ENCODE measurements at places on chromosomes 4 and X.

GRCh38 chrX:39492497-39493162 lies 605.1 kb downstream of the BCOR start:
- no peak for DNase-seq

DNA sequence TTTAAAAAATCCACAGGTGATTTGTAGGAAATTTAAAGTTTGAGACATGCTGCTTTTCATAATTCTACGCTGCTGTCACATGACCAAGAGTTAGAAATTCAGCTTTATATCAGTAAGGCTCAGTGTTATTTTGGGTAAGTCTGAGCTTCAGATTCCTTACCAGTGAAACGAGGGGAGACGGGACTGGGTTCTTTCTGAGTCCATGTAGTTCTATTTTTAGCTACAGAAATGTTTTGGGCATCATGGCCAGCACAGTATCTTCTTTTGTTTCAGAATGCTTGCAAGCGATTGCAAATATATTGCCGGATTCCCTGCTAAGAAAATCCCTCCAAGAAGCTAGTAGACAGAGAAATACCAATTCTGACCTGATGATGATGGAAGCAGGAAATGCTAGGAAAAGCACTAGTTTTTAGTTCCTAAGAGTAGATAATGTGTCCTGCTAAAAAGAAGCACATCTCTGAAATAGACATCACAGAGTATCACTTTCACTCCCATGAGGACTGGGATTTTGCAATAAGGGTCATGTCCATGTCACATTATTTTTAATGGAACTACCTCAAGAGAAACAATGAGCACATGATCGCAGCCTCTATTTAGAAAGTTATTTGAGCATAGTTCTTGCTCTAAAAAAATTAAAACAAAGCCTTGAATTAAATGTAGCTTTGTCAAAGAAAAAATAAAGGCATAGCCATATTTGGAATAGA lies 10.9 kb downstream of the ATP1B4 start:
- no peak for DNase-seq

- DNase-seq, result no peak
Observed at GRCh38 chrX:8005678-8006347, 78.6 kb upstream of the PNPLA4 start.

DNA sequence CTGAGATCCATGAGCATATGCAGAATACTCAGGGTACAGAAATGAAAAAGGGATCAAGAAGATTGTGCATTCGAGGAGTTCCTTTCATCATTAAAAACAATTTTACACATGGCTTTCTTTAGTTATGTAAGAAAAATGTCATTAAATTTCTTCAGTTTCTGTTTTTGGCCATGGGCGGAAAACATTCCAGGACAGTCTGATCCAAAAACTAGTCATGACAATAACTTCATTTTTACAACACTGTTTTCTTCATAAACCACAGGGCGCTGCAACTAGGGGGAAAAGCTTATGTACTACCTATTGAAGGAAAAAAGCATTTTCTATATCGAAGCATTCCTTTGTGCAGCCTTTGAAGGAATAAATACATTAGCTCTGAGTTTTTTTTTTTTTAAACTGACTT lies 28.2 kb downstream of the IL13RA1 start:
- DNase-seq, result no peak

- DNase-seq, result no peak
Observed at GRCh38 chrX:86241547-86241946, 93.3 kb downstream of the DACH2 start.

DNA sequence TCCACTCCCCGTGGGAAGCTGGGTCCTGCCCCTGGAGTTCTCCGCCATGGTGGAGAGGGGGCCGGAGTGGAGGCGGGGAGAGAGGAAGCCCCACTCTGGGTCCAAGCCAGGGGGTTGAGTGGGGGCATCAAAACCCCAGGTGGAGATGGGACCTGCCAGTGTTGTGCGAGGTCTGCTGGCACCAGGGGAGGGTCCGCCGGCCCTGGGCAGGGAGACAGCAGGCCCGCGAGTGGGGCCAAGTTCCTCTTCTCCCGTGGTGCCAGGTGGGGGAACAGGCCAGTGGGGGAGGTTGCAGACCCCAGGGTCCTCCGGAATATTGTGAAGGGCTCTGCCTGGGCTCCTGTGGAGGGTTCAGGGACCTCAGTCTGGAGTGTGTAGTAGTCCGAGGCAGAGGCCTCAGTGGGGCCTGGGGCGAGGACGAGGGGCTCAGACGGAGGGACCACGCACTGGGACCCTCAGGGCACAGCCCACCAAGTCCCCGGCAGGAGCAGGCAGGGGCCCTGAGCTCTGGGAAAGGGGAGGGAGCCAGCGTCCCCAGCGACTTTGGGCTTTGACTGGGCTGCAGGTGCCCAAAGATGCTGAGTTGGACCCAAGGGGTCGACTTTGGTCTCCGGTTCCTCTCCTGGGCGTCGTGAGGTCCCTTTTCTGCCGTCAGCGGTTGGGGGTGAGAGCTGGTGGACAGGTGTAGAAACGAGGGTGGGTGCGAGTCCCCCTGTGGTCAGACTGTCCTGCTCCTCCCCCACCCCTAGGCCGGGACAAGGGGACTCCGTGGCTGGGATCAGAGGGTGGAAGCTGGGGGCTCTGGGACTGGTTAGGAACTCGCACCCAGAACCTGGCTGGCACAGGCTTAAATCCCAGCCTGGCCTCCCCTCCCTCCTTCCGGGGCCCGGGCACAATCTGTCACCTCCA lies 43.8 kb upstream of the NKX1-1 start:
- DNase-seq, result no peak

GRCh38 chrX:115679460-115679859 lies 118.5 kb downstream of the PLS3 start:
- DNase-seq, result no peak

DNA sequence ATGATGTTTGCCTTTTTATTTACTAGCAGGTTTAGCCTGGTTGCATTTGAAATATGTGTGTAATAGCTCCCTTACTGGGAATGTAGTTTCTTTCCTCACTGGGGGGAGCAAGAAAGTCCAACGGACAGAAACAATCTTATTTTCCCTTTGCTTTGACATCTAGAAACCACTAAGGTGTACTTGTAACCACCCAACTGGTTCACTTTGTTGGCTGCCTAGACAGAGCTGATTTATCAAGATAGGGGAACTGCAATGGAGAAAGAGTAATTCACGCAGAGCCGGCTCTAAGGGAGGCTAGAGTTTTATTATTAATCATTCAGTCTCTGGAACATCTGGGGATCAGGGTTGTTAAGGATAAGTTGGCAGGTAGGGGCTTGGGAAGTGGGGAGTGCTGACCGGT lies 30.3 kb downstream of the XG start:
- no peak for DNase-seq

GRCh38 chr4:172134521-172134920 lies 321.3 kb downstream of the GALNTL6 start:
- no peak for DNase-seq

- DNase-seq, result no peak
Observed at GRCh38 chr4:10872833-10873517, 188.4 kb upstream of the CLNK start.

DNA sequence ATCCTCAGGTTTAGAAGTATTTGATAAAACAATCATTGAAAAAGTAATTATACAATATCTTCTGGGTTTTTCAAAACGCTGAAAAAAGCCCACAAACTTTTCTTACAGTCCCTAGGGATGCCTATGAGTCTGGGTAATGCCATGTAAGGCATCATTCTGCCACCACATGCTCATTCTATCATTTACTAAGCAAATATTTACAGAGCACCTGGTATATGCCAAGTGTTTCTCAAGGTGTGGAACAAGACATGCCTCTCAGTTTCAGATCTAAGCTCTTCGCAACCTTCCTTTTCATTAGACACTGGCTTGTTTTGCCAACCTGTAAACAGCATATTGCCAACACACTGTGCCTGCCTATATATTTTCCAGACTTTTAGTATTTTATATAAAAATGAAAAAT lies 17.7 kb downstream of the MID1 start:
- no peak for DNase-seq

GRCh38 chrX:7948483-7948882 lies 21.3 kb upstream of the PNPLA4 start:
- DNase-seq, result no peak

DNA sequence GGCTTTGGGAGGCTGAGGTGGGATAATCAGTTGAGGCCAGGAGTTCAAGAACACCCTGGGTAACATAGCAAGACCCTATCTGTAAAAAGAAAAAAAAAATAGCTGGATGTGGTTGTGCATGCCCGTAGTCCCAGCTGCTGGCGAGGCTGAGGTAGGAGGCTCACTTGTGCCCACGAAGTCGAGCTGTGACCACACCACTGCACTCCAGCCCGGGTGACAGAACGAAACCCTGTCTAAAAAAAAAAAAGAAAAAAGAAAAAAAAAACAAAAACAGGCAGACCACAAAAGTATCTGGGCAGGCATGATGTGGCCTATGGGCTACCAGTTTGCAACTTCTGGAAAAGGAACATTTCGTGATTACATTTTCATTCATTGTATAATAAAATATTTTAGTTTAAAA lies 38.1 kb upstream of the RASGEF1B start:
- DNase-seq, result no peak

DNA sequence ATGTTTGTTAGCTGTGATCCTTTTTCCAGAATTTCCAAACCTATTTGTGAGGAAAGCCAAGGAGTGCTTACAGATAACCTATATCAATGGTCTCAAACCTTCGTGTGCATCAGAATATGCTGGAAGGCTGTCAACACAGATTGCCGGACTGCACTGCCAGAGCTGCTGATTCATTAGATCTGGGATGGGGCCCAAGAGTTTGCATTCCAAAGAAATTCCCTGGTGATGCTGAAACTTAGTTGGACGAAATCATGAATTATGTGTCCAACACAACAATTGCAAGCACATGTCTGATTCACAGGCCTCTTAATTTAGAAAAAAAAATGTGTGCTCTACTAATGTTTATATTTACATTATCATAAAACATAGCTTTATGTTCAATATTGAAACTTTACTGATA lies 544.0 kb upstream of the AMOT start:
- DNase-seq, result no peak

DNA sequence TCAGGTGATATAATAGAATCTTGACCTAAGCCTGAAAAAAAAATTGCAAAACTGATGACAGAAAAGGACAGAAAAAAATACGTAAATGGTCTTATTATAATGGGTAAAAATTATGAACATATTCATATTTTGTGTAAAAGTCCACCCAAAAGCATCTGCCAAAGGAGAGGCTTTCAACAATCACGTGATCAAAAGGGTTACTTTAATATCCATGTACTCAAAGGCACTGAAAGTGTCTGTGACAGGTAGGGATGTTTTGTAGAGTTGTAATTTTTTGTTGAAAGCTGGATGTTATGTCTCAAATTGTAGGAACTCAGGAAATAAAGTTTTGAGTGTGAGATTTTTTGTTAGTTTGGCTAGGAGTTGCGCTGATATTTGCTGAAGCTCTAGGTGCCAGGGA lies 144.8 kb upstream of the GALNTL6 start:
- DNase-seq, result no peak

GRCh38 chr4:147981305-147981704 lies 249.4 kb downstream of the ARHGAP10 start:
- no peak for DNase-seq

DNA sequence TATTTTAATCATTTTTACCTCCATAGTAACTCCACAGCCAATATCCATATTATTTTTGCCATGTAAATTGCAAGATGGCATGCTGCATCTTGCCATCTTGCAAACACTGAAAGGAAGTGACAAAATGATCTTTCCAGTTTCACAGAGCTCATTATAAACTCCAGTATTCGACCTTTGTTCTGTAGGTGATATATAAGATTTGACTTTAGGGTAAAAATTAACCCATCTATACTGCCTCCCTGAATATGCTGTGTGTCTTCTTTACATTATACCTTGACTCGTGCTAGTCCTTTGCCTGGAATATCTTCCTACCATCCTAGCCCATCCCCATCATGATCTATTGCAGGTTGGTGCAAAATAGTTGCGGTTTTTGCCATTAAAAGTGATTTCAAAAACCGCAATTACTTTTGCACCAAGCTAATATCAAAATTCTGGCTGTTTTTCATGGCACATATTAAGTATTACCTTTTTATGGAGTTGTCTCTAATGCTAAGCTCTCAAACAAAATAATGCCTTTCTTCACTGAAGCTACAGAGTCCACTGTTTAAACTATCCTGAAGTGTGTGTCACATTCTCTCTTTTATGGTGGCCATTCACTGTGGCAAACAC lies 161.1 kb downstream of the PCDH19 start:
- no peak for DNase-seq

GRCh38 chrX:7690842-7691241 lies 152.1 kb upstream of the VCX start:
- no peak for DNase-seq

DNA sequence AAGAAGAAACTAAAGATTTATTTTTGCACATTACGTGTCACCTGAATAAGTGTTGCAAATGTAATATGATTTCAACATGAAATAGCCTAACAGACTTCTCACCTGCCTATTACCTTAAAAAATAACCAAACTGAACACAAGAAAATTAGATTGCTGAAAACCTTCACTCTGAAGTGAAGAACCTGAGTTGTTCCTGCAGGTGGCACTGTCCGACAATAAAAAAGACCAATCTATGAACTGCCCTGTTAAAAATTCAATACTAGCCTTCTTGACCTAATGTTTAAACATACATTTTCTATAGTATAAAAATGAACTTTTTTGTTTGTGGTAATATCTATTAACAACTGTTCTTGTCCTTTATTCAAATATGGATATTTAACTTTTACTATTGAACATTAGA lies 69.2 kb upstream of the PNPLA4 start:
- DNase-seq, result no peak

- no peak for DNase-seq
Observed at GRCh38 chr4:82293304-82293703, 80.5 kb downstream of the HNRNPD start.

DNA sequence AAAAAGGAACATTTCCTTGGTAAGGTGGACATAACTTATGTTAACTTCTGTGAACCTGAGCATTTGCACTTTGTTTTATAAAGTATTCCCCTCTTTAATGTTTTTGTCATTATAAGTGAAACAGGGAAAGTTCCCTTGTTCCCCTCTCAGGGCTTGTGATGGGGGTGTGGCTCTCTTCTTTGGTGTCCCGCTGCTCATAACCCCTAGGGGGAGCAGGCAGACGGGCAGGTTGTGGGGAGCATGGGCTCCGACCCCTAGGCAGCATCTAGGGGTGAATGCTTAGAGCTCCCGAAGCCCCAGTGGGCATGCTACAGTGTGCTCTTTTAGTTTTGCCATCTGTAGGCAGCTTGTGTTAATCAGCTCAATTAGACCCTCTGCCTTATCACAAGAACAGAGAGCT lies 200.4 kb downstream of the DACH2 start:
- no peak for DNase-seq

- no peak for DNase-seq
Observed at GRCh38 chrX:19675731-19676130, 160.4 kb upstream of the MAP3K15 start.

Data from stimulated activated CD8-positive, alpha-beta memory T cell treated with anti-CD3 and anti-CD28 coated beads, Interleukin-7, amount 100 ng/mL, for 24 hours (primary cell).